ENCODE measurements at places on chromosomes 5 and 9. TPM values are rescaled to one million over a fixed set of nuclear protein-coding genes. Genes with fewer than 3 reads are reported as not detected.

The CXXC5 gene
- total RNA-seq = 2.7 TPM

- H3K36me3 ChIP-seq = peaks cover 22% of the 10 kb centered on the region
- H3K4me1 ChIP-seq = peaks cover 51% of the 10 kb centered on the region
- peak overlapping the region; percentile 48 for H3K4me3 ChIP-seq
- H3K27me3 ChIP-seq = no peaks in the 10 kb centered on the region
- peak; percentile 44 for DNase-seq
- peak overlapping the region; percentile 71 for H3K27ac ChIP-seq
Observed at GRCh38 chr5:177132136-177133095, 1.2 kb upstream of the NSD1 start.

The CIZ1 gene
- total RNA-seq = 106 TPM

DNA sequence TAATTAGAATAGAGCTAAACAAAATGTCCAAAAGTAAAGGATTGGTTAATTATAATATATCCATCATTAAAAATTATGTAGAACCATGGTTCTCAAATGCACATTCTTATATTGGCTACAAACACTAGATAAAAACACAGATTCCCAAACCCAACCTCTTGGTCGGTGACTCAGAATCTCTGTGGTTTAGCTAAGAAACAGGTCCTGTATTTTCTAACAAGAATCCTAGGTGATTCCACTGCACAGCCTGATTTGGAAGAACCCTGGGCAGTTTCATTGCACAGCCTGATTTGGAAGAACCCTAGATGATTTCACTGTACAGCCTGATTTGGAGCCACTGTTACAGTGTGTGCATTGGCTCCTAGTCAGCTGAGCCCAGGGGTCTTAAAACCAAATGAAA lies 67.9 kb downstream of the KIAA1958 start:
- H3K27me3 ChIP-seq = no peaks in the 10 kb centered on the region
- no peak overlapping the region for H3K27ac ChIP-seq
- H3K4me3 ChIP-seq = no peak overlapping the region
- no peaks in the 10 kb centered on the region for H3K36me3 ChIP-seq
- H3K4me1 ChIP-seq = no peaks in the 10 kb centered on the region
- no peak for DNase-seq

DNA sequence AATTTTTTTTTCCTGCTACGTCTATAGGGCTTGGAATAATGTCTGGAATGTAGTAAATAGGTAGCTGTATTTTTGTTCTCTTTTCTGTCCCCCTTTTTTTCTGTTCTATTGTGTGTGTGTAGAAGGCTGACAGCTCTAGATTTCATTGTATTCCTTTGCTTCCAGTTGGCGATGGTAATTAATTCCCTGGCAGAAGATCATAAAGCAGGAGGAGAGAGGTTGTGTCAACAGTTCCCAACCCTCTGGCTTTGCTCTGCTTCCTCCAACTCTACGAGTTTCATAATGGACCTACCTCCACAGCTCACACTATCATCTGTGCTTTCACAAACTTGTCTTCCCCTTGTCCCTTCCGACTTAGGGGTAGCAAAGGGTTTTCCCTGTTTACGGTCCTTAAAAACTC lies 117.9 kb upstream of the CDH18 start:
- no peak overlapping the region for H3K4me3 ChIP-seq
- no peak for DNase-seq
- no peak overlapping the region for H3K27ac ChIP-seq
- H3K4me1 ChIP-seq = no peaks in the 10 kb centered on the region
- no peaks in the 10 kb centered on the region for H3K36me3 ChIP-seq

DNA sequence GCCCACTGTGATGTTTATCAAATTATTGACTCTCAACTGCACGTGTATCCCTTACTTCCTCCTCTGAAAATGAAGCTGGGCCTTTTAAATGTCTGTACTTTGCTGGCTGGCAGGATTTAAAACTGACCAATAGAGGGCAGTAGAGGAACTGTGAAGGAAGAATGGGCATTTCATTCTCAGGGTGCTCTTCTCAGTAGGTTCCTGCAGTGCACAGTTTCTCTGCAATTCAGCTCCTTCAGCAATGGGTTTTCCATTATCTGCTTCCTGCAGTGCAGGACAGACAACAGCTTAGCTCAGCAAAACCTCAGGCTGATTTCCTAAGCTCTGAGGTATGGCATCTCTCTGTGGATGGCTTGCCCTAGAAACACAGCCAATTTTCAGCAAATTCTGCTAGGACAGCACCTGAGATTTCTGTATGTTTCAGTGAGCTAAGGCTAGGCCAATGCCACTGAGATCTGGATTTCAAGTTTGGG lies 298.4 kb upstream of the PRDM9 start:
- H3K4me1 ChIP-seq = no peaks in the 10 kb centered on the region
- DNase-seq = no peak
- H3K27me3 ChIP-seq = no peaks in the 10 kb centered on the region
- no peak overlapping the region for H3K4me3 ChIP-seq

DNA sequence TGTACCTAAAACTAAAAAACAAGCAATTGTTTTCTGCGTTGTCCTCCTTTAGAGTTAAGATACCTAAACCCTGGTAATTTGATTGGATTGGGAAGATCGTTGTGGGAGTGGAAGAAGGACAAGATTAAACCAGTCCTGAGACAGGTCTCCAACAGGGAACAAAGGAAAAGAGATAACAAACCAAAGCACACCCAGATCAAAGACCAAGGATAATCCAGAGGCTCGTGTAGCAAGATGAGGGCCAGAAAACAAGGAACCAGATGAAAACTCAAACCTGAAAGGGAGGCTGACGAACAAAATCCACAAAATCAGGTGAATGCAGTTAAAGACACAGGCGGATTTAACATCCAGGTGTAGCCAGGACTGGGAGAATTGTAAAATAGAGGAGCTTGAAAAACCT lies 618.1 kb downstream of the SLCO4C1 start:
- DNase-seq = no peak
- no peaks in the 10 kb centered on the region for H3K36me3 ChIP-seq
- peaks cover 4% of the 10 kb centered on the region for H3K4me1 ChIP-seq
- H3K27ac ChIP-seq = no peak overlapping the region

The SLC36A2 gene
- total RNA-seq = not detected

All from CD4-positive, alpha-beta T cell (primary cell).